ENCODE measurements at places on chromosomes 1 and 21.

- no peak for DNase-seq
These were observed 11.0 kb upstream of the PEAR1 start for GRCh38 chr1:156882543-156882942.

DNA sequence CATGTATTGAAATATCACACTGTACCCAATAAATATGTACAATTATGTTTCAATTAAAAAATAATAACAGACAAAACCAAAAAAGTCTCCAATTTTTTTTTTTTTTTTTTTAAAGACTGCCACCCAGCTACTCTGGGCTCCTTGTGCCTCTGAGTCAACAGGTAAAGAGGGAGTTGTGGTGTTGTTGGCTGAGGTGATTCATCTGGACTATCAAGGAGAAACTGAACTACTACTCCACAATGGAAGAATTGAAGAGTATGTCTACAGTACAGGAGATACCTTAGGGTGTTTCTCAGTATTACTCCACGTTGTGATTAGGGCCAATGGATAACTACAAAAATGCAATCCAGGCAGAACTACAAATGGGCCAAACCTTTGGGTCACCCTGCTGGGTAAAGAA, 67.9 kb downstream of the SCMH1 start:
- DNase-seq = no peak

DNA sequence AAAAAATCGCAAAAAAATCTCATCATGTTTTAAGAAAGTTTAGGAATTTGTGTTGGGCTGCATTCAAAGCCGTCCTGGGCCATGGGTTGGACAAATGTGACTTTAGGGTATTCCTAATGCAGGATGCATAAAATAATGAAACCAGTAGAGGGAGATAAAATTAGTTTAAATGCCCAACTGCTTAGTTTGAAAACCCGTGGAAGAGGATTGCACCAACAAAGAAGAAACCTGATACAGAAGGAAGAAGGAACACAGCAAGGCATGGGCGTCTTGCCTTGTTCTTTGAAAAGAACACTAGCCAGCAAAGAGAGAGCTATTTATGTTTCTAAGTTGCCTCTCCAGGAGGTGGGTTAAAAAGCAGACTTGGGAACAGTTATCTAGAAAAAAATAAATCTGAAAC, 37.9 kb downstream of the WDR3 start:
- no peak for DNase-seq

- no peak for DNase-seq
These were observed 72.6 kb downstream of the MDM4 start for GRCh38 chr1:204588826-204589225.

- no peak for DNase-seq
These were observed 188.6 kb downstream of the ZP4 start for GRCh38 chr1:237702161-237702560.

GRCh38 chr1:99232172-99232571, 32.1 kb upstream of the PLPPR4 start:
- DNase-seq = no peak

DNA sequence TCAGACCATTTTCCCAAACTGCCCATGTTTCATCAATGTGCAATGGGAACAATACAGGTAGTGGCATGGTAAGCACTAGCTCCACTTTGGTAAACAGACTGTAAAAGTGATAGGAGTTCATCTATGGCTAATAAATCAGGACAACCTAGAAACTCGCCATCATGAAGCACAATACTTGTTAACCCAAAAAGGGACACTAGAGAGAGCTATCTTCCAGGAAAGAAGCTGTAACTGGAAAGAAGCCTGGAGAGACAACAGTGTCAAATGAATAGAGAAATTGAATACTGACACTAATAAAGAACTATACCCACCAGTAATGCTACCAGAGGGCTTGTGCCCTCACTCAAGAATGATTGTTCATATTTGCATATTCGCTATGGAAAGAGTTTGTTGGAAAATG, 164.7 kb upstream of the RGS18 start:
- DNase-seq = no peak

- no peak for DNase-seq
These were observed 208.9 kb upstream of the C1orf174 start for GRCh38 chr1:4108758-4109627.

DNA sequence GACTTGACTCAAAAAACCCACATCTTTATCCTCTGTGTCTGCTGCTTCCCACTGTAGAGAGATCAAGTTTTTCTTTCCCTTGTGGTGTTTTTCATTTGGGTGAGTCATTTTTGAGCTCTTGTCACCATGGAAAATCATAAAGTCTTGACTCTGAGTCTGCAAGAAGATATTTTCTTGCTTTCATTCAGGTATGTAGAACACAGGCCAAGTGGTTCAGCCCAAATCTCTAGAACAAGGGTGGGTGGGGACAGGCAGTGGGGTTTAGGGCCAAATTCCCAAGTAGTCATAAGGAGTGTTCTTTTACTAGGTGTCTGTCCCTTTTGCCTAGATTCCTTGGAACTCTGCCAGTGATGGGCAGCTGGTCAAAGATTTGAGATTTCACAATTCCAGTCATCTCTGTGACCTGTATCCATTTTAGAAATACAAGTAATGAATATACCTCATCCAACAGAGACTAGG, 21.5 kb upstream of the ARHGAP29 start:
- no peak for DNase-seq

DNA sequence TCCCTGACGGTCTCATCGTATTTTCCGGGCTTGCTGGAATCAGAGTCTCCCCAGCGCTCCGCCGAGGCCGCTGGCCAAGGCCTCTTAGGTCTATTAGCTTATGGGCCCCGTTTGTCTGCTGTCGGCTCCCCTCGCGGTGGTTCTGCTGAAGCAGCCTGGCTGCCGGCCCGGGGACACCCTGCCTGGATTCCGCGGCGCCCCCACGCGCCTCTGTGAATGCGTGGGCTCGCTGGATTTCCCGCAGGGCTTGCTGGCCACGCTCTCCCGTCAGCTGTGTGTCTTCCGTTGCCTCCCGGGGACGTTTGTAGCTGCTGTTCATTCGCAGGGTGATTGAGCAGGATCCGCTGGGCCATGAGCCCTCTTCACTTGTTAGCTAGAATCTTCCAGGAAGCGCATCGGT, 8.4 kb downstream of the LRRC3 start:
- DNase-seq = no peak

GRCh38 chr1:194159941-194160340, 973.5 kb upstream of the B3GALT2 start:
- DNase-seq = no peak

GRCh38 chr1:99887890-99888289, 37.7 kb downstream of the AGL start:
- no peak for DNase-seq

GRCh38 chr1:156371553-156372264, 2.7 kb downstream of the RHBG start:
- DNase-seq = no peak

- no peak for DNase-seq
These were observed 23.0 kb downstream of the CHD5 start for GRCh38 chr1:6157132-6157527.

GRCh38 chr1:47824716-47825115, 172.5 kb downstream of the TRABD2B start:
- no peak for DNase-seq

DNA sequence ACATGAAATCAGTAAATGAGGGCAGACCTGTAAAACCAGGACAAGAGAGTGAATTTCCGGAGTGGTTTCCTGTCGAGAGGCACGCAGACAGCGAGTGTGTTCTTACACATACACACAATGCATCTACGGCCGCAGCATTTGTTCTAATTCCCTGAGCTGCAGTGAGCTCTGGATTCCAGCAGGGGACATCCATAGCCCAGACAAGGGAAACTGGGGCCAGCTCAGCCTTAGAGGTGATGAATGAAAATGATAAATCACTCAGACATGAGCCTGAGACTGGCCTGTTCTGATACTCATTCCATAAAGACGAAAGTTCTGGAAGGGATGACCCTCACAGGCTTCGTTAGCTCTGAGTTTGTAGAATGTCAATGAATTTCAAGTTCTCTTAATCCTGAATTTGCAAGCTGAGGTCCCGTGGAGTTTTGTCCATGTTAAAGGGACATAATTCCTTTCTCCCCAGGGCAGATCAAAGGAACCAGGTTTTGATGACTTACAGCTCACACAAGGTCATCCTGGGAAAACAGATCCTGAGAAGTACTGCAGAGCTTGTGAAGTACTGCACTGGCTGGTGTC, 207.9 kb upstream of the C1orf87 start:
- DNase-seq = no peak

GRCh38 chr1:46203738-46204405, 738 bp downstream of the LURAP1 start:
- DNase-seq = no peak

DNA sequence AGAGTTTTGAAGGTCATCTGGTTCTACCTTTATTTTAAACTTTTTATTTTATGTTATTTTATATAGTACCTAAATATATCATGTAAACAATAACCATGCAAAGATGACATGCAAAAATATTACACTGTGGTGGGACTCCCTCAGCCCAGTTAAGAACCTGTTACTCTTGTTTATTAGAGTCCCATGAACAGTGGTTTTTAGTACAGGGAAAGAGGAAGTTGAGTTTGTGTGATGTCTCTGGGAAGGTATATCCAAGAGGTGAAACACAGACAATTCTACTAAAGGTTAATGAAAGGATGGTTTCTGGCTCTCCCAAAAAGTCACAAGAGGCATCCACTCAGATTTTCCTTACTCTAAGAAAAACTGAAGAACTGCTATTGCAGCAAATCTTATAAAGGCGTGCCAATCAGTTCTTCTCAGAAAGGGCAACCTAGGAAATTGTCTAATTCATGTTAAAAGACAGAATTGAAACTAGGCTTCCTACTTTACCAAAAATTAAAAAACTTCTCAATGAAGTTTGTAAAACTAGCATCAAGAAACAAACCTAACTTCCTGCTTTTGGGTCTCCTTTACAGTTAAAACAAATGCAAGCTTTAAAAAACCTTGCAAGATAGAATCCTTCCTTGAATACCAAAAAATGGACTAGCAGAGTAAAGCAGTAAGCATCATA, 19.9 kb downstream of the GFI1 start:
- DNase-seq = no peak

- DNase-seq = no peak
These were observed 8.8 kb upstream of the AHCYL1 start for GRCh38 chr1:109975718-109976117.

- peak; percentile 10 for DNase-seq
These were observed 143.0 kb downstream of the URB2 start for GRCh38 chr1:229769006-229769405.

GRCh38 chr1:31746687-31747086, 17.5 kb downstream of the ADGRB2 start:
- DNase-seq = no peak

DNA sequence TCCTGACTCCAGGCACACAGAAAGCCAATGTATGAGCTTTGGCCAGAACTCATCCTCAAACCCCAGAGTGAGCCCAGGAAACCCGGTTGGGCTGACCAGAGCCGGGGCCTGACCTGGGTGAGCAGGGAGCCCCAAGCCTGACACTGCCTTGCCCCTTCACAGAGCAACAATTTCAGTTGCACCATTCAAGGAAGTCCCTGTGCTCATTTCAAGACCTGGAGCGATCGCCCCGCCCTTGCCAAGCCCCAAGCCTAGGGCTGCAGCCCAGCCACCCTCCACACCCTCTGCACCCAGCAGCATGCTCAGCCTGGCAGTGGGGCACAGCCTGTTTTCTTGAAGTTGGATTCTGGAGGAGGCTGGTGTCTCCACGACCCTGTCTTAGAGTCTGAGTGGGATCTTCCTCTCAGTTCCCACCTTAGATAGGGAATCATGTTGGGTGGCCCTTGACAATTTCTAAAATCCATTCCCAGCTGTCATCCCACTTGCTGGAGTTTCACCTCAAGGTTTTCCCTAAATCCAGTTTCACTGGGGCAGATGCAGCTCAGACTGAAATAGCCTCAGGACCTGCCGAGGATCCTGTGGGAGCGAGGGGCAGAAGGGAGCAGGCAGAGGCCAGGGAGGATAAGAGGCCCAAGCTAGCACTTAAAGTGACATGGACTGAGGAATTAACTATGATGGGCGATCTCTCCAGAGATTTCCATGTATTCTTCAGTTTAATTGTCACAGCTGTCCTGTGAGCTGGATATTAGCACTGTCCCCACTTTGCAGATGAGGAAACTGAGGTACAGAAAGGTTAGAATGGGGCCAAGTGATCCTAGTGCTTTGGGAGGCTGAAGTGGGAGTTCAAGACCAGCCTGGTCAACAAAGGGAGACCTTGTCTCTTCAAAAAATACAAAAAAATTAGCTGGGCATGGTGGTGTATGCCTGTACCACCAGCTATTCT, 2.5 kb downstream of the NBL1 start:
- DNase-seq = no peak
